Esophagus muscularis mucosa (tissue), 4 donors: ENCODE measurements at places on chromosomes 5 and 9.

- DNase-seq: no peak
Observed at GRCh38 chr5:171496456-171496855, 77.0 kb downstream of the FGF18 start.

- DNase-seq: no peak
Observed at GRCh38 chr5:128355961-128356360, 182.1 kb downstream of the FBN2 start.

DNA sequence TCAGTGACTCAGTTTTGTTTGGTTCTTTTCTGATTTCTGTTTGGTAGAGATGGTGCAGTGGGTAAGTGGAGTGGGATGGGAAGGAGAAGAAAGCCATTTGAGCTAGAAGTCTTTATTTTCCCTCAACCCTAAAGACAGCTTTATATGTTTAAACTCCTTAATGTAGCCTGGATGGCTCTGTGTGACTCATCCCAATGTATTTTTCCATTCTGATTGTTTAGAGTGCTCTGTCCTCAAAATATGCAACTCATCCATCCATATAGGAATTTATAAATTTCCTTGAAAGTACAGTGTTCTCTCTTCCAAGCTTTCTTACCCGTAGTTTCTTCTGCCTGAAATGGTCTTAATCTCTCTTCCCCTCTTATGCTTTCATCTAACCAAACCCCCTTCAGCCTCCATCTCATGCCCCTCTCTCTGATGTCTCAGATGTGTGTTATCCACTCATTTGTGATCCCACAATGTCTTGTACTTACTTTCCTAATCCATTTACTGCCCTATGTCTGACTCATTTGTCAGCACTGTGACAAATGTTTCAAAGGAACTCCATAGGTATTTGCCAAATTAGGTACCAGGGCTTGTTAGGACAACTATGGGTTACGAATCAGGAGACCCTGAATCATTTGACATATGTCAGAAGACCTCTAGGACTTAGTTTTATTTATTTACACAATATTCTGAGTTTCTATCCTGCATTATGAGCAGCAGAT is 217.5 kb upstream of the SGCD start:
- DNase-seq: no peak

DNA sequence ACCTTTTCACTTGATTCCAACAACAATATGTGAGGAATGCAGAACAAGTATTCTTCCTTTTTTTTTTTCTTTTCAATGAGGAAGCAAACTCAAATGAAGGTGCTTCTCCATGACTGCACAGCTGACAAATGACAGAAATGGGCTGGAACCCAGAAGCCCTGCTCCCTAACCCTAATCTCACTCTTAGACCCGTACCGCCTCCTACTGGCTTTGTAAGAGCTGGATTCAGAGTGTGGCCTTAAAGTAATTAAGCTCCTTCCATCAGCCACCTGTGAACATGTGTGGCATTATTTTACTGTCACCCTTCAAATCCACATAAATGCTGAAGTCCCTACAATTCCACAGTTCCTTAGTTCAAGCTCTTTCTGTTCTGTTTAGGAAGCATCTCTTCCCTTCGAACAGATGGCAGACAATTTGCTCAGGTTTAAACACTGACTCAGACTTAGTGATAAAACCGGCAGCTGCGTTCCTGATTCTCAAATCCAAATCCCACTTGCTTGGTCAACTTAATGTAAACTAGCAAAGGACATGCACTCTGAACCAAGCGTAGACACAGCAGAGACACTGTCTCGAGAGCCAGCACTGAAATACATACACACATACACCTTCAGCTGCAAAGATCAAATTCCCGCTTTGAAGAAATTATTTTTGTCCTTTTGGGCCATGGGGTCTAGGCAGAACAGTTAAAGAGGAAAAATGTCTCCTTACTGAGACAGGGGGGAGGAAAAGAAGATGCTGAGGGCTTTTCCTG is 316.7 kb upstream of the TLE4 start:
- DNase-seq: no peak

DNA sequence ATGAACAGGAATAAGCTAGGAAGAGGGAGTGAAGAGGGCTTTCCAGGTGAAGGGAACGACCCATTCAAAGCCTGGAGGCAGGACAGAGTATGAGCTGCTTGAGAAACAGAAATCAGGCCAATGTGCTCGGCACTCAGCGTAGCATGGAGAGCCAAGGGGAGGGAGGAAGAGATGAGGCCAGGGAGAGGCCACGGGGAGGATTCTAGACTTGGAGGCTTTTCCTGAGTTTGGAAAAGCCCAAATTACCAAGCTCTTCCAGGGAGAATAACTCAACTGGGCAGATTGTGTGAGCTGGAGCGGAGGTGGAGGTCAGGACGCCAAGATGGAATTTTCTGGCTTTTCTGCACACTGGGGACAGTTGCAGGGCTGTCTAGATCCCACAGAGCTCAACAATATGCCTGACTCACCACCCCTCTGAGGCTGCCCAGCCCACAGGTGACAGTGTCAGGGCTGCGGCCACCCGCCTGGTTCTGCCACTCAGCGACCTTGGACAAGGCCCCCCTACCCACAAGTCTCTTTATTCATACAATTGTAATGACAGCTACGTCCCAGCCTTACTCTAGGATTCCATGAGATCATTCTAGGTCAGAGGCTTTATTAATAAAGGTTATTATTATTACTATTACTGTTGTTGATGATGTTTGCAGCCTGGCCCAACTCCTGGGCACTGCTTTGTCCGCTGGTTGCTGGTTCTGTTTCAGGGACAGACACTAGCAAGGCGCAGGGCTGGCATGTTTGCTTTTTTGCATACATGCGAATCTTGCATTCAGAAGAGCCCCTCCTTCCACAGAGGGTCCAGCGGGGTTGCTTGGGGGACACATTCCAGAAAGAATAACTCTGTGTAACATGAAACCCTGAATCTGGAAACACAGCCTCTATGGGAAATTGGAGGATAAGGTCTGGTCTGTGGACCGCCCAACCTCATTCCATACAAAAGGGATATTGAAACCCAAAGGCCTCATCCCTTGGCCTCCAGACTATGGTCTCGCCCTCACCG is 9.4 kb upstream of the LMX1B start:
- no peak for DNase-seq

GRCh38 chr5:125327676-125328075 is 581.2 kb upstream of the ZNF608 start:
- no peak for DNase-seq

DNA sequence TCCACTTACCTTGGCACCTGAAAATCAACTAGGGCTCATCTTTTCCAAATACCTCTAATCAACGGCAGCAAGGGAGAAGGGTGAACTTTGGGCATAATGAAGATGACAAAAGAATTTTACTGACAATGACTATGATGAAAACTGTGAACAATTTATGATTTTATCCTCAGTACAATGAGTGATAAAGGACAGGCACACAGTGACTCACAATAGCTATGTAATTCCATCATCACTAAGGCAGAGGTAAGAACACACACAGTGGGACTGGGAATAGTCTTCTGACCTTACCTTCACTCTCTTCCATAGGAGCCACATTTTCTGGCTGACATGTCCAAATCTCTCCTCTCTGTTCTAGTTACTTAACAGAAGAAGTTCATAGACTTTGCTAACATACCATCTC is 26.1 kb upstream of the KCNV2 start:
- DNase-seq: no peak

- DNase-seq: no peak
Observed at GRCh38 chr5:119801570-119801969, 172.2 kb downstream of the FAM170A start.

- DNase-seq: no peak
Observed at GRCh38 chr5:84301535-84301934, 83.1 kb downstream of the EDIL3 start.

DNA sequence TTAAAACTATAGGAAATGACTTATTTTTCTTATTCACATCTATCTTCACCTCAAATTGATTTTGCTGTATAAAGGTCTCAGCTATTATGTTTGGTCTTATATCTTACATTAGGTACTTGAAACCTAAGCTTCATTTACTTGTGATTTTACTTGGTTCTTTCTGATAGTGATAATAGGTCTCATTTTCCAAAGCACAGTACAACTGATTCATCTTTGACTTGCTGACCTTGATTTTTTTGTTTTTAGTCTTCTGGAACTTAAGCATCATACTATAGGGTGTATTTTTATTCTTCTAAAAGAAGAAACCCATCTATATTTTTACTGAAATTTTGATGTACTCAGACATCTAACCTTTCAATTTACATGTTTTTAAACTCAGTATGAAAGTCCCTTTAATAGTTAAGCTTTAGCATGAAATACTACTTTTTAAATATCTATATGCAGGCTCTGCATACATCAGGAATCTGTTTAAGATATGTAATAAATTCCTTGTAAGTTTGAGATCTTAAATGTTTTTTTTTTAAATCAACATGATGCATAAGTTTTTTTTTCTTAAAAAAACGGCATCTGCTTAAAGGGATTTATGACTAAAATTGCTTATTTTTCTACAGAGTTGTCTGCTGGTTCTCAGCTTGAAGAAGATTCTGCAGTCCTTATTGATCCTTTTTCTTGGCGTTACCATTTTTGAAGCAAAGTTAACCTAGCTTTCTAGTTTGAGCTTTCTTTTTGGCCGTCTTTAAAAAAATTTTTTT is 13.3 kb downstream of the MATR3 start:
- no peak for DNase-seq

GRCh38 chr5:173832386-173832785 is 55.8 kb upstream of the CPEB4 start:
- DNase-seq: no peak

GRCh38 chr9:112809906-112810305 is 59.3 kb downstream of the SNX30 start:
- no peak for DNase-seq

GRCh38 chr5:165559645-165560044 is 2054.2 kb downstream of the MAT2B start:
- no peak for DNase-seq

- DNase-seq: no peak
Observed at GRCh38 chr9:117044241-117044640, 357.1 kb downstream of the TRIM32 start.

DNA sequence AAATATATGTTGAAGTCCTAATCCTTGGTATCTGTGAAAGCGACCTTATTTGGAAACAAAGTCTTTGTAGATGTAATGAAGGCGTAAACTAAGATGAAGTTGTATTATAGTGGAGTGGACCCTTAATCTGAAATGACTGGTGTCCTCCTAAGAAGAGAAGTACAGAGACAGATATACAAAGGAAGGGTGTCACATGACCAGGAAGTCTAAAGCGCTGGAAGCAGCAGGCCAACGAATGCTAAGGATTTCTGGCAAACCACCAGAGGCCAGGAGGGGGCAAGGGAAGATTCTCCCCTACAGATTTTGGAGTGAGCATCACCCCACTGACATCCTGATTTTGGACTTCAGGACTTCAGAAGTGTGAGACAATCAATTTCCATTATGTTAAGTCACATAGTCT is 162.4 kb downstream of the SLC12A2 start:
- DNase-seq: no peak

DNA sequence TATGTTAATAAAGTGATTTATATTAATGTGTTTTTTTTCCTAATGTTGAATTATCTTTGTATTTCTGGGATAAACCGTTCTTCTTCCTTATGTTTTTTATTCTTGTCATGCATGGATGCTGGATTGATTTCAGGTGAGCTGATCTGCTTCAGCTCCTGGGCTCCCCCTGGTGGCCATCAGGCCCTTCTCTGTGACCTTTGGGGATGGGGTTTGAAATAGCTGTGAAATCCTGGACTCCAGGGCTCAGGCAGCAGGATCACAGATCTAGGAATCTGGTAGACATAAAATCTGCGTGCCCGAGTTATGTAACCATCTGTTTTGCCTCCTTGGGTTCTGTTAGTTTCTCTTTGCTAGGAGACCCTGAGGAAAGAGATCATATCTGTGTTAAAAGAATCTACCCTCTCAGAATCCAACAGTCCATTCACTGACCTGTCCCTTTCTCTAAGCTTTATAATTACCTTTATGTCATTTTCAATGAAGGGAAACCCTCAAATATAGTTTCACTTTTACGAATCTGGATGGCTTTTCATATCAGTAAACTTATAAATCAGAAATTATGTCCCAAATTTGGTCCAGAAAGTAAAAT is 12.2 kb upstream of the OR13J1 start:
- no peak for DNase-seq
